H9 (cell line): ENCODE measurements at places on chromosomes 2 and 18.
A peak's percentile ranks its signal among the peaks of the same experiment; 100 is the strongest.

DNA sequence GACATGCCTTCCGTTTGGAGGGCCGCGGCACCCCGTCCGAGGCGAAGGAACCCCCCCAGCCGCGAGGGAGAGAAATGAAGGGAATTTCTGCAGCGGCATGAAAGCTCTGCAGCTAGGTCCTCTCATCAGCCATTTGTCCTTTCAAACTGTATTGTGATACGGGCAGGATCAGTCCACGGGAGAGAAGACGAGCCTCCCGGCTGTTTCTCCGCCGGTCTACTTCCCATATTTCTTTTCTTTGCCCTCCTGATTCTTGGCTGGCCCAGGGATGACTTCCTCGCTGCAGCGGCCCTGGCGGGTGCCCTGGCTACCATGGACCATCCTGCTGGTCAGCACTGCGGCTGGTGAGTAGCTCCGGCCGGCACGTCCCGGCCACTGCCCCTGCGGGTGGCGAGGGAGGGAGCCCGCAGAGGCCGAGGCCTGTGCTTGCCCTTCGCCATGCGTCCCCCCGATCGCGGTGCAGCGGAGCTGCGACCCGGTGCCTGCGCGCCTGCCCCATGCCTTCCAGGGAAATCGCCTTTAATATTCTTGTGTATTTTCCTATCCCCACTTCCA, 1.2 kb downstream of the BMPR2 start:
- DNase-seq, result peak; percentile 41

- DNase-seq, result no peak
These were observed 196.9 kb downstream of the THSD7B start for GRCh38 chr2:136962105-136962725.

DNA sequence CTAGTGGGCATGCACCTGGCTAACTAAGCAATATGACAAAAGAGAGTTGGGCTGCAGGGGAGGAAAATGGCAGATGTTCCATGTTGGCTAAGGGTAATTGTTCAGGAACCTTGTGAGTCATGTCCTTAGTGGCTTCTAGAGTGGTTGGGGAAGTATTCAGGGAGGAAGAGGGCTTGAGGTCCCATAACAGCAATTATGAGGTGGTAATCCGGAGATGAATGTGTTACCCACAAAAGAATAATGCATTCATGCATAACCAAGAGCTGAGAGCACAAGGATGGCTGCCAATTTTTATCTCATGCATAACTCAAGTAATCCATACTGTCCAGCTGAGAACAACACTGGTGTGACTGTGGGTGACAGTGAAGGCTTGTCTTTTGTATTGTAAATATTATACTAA, 42.9 kb downstream of the TMEFF2 start:
- no peak for DNase-seq

DNA sequence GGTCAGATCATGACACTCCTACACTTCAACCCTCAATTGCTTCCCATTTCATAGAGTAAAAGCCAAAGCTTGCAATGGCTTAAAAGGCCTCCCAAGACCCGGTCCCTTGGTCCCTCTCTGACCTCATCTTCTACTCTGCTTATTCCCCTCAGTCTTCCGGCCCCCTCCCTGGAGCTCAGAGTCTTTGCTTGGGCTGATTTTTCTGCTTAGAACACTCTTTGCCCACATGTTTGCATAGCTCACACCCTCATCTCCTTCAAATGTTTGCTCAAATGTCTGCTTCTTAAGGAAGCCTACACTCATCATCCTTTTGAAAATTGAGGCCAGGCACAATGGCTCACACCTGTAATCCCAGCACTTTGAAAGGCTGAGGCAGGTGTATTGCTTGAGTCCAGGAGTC, 65.6 kb upstream of the CAPN13 start:
- no peak for DNase-seq

DNA sequence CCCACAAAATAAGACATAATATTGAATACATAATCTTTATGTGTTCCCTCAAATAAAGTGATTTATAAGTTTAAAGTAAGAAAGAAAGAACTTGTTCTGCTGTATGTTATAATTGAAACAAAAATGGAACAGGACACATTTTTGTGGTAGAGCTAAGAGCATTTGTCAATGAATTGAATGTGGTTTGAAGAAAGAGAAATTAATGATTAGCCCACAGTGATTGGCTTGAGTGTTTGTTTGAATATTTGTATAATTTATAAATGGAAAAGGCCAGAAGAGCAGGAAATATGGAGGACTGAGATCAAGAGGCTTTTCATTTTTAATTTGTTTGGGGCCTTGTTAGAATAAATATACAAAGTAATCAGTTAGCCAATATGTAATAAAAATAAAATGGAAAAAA, 395.1 kb upstream of the CDH19 start:
- DNase-seq, result no peak

DNA sequence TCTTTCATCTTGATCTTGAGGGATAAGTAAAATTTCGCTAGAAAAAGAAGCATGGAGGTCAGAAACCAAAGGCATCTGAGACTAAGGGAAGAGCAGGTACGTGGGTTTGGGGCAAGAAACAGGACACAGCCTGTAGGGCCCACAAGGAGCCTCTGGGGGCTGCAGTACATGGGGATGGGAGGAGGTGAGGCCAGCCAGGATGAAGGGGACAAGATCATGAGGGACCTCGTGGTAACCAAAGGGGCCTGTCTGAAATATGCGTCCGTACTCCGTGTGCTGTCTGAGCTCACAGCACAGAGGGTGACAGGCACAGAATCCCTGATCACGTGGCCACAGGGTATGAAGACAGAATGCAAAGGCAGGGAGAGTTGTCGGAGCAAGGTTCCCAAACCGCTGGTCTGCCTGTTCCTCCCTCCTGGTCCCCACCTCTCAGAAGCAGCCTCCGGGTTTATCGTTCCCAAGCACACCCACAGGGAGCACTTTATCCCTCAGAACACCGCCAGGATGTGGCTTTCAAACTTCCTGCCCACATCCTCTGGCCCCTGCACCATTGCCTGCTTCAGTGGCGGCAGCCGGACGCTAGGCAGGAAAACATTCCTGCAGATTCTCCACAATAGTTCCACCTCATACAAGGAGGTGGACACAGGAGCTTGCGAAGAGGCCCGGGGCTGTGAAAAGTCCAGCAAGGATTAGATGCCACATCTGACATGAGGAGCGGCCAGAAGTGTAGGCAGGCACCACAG, 12.0 kb downstream of the TMEM163 start:
- DNase-seq, result no peak

DNA sequence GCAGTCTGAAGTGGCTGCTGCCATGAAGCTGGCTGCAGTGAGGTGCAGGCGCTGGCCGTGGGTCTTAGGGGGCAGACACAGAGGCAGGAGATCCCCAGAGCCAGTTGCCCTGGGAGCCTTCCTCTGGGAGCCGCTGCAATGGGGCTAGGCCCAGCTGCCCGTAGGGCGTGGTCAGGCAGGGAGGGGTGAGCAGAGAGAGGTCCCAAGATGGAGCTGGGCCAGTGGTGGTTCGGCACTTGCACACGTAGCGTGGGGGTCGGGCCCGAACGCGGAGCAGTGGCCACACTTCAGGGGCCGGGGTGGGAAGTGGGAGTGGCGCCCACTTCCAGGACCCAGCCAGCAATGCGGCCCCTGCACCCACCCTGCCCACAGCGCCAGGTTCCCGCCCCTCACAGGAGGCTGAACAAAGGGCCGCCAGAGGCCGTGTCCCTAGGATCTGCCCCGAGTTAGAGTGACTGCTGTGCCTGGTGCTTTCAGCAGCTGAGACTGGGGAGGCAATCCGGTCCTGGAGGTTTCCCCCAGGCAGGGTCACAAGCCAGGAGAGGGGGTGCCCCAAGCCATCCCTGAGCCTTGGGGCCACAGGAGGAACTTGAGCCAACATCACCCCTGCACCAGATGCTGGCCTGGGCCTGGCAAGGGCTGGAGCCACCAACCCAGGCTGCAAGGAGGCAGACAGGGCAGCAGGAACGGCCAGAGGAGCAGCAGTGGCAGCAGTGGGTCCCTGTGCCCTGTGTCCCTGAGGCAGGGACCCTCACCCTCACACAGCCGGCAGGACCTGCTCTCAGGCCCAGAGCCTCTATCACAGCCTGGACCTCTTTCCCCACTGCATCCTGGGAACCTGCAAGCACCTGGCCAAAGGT, 21.3 kb upstream of the SP140L start:
- no peak for DNase-seq

DNA sequence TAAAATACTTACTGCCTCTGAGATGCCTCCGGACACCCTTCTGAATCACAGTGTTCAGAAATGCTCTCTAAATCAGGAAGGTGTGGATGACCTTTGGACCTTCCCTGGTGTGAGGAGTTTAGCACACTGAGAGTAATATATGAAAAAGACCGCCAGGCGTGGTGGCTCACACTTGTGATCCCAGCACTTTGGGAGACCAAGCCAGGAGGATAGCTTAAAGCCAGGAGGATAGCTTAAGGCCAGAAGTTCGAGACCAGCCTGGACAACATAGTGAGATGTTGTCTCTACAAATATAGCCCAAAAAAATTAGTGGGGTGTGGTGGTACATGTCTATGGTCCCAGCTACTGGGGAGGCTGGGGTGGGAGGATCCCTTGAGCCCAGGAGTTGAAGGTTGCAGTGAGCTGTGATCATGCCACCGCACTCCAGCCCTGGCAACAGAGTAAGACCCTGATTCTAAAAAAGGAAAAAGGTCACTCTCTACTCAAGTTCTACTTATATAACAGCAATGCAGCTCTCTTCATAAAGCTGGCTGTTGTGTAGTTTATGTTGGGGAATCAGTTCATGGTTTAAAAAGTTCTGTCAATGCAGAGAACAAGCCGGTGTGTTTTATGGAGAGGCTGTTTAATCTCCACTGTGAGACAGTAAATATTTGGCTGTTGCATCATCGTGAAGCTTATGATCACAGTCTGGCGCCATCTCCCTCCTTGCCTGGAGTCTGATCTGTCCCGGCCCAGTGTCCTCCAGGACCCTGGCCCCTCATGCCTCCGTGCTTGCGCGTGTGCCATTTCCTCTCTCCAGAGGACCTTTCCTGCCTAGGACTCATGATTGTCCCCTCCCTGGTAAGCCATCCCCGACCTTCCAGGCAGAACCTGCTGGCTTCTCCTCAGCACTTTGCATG, 184.5 kb downstream of the FAM210A start:
- no peak for DNase-seq

GRCh38 chr2:205994344-205994743, 91.6 kb downstream of the INO80D start:
- no peak for DNase-seq

DNA sequence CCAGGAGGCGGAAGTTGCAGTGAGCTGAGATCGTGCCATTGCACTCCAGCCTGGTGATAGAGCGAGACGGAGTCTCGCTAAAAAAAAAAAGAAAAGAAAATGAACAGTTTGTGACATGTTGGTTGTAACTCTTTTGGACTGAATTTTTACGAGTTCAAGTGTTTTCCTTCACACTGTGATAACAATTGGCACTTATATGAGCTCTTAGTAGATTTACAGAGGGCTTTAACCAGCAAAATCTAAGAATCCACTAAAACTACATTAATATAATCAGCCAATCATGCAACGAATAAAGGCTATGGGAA, 2.1 kb upstream of the GEMIN6 start:
- no peak for DNase-seq

DNA sequence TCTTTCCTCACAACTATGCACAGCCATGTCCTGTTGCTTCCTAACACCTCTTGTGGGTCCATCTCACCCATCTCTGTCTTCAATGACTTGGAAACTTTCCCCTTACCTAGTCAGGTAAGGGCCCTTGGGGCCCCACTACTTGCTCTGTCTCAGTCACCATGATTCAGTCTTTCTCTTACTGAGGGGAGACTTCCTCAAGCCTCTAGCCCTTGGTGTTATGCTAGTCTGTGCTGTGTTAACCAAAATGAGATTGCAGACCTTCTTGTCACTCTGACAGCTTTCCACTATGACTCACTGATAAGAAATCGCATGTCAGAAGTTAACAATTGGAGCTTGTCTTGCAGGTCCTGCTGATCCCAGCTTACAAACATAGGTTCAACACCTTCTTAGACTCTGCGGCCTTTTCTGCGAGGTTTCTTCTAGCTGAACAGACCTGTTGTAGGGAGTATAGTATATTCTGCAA, 65.3 kb downstream of the WDR75 start:
- no peak for DNase-seq

GRCh38 chr2:212538305-212539071, at the start of gene ERBB4:
ERBB4 (minus strand) TSS chr2:212538802; CDS start chr2:212538530, 272 bp downstream.
- no peak for DNase-seq

- DNase-seq, result no peak
These were observed 490 bp downstream of the NDUFS1 start for GRCh38 chr2:206158563-206159345.

DNA sequence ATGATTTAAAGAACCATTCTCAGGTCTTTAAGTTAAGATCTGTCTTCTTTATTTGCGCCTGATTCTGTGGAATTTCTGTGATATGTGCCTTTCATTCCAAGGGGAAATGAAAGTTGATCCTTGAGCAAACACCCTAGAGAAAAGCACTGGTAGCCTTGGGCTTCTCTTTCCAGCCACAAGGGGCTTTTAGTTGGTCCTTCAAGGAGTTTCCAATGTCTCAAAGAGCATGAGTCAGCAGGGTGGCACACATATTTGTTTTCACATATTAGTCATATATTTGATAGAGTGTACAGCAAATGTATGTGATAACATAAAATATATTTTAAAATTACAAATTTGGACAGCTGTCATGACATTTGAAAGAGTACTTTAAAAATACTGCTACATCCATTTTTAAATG, 339.5 kb downstream of the TXNL1 start:
- no peak for DNase-seq

GRCh38 chr2:166917415-166917814, 29.1 kb downstream of the XIRP2 start:
- DNase-seq, result no peak

GRCh38 chr18:68414407-68414806, 300.5 kb downstream of the TMX3 start:
- DNase-seq, result no peak

DNA sequence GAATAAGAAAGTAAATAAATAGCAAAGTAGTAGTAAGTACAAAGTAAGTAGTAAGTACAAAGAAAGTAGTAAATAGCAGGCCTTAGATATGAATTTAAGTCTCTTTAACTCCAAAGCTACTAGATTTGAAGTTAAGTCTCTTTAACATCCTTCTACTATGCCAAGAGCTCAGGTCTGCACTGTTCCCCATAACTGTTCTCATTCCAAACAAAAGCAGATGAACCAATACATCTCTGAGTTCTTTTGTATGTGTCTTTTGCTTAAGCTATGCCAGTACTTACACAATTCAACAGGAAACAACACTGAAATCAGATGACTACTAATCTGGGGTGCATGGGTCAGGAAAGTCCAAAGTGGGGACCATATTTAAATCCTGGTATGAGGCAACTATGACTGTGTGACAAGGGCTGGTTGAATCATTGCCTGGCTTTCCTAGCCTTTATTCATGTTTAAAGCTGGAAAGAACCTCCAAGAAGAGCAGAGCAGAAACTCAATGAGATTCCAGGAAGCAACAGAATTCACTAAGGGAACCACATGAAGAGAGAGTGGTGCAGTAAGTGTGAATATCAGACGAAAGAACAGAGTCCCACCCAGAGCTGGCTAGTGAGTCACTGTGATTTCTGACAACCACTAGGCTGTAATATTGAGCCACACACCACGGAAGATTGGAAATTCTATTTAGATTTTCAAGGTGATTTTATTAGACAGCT, 51.0 kb upstream of the CYP26B1 start:
- DNase-seq, result no peak

DNA sequence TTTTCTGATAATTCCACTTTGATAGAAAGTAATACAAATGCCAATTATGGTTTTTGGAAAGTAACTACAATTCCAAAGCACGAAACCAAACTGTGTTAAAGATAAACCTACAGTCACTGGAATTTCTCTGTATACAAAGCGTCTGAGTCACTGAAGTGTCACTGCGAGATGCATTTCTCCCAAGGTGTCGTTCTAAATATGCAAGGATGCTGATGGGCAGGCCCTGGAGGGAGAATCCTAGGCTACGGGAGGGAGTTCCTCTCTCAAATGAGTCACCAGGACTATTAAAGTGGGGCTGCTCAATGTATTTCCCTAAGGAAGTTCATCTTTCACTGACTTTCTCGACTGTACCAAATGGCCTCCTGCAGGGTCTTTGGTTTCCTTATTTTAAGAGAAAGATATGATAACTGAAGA, 163.8 kb upstream of the STK17B start:
- peak; percentile 45 for DNase-seq
